ENCODE measurements at places on chromosomes 3 and 15. TPM values are rescaled to one million over a fixed set of nuclear protein-coding genes. Genes with fewer than 3 reads are reported as not detected.

The EIF2B5 gene
- 29.3 TPM for total RNA-seq

The TMEM42 gene
- total RNA-seq, result 22.0 TPM

The ASB14 gene
- not detected for total RNA-seq

The CADM2 gene
- not detected for total RNA-seq

The FGF7 gene
- total RNA-seq, result 0.50 TPM

The GOLIM4 gene
- total RNA-seq, result 31.4 TPM

The PSMA4 gene
- 144 TPM for total RNA-seq

The CHRNA5 gene
- 13.9 TPM for total RNA-seq

The SV2B gene
- 0.40 TPM for total RNA-seq

The MKRN3 gene
- not detected for total RNA-seq

The TIPIN gene
- 7.7 TPM for total RNA-seq

The PPP1R14D gene
- not detected for total RNA-seq

The GPR62 gene
- total RNA-seq, result not detected

The TM4SF1 gene
- 246 TPM for total RNA-seq

The FBN1 gene
- 15.6 TPM for total RNA-seq

The SLC2A2 gene
- total RNA-seq, result not detected

The AGTR1 gene
- 0.17 TPM for total RNA-seq

The B3GALNT1 gene
- total RNA-seq, result 18.2 TPM

The SCN5A gene
- total RNA-seq, result not detected

The TRPM1 gene
- total RNA-seq, result not detected

The FBXL2 gene
- total RNA-seq, result 40.8 TPM

The ZNF662 gene
- 3.8 TPM for total RNA-seq

The CDCP1 gene
- total RNA-seq, result 366 TPM

The MYZAP gene
- total RNA-seq, result 4.8 TPM

The EIF5A2 gene
- total RNA-seq, result 37.0 TPM

The SCN11A gene
- total RNA-seq, result not detected

The FBXO45 gene
- total RNA-seq, result 11.9 TPM

The ANKUB1 gene
- total RNA-seq, result not detected

The C3orf20 gene
- total RNA-seq, result 0.12 TPM

The C3orf85 gene
- total RNA-seq, result not detected

The CPN2 gene
- total RNA-seq, result not detected
